ENCODE measurements at places on chromosomes 6 and 20.

GRCh38 chr6:149247385-149247763 is 70.1 kb upstream of the TAB2 start:
- DNase-seq = no peak

- no peak for DNase-seq
Observed at GRCh38 chr6:31734247-31734820, 2.0 kb downstream of the CLIC1 start.

DNA sequence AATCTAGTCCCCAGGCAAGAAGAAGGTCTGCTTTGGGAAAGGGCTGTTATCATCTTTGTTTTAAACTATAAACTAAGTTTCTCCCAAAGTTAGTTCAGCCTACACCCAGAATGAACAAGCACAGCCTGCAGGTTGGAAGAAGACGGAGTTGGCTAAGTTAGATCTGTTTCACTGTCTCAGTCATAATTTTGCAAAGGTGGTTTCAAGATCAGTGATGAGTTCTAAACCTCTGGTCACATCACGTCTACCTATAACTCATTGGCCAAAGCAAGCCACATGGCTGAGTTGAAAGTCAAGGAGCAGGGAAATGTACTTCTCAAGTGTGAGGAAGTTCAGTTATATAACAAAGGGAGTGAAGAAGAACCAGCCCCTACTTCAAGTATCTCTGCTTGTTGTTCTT is 50.5 kb upstream of the ECI2 start:
- DNase-seq = no peak

GRCh38 chr6:138231381-138231886 is 13.1 kb upstream of the PBOV1 start:
- DNase-seq = no peak

DNA sequence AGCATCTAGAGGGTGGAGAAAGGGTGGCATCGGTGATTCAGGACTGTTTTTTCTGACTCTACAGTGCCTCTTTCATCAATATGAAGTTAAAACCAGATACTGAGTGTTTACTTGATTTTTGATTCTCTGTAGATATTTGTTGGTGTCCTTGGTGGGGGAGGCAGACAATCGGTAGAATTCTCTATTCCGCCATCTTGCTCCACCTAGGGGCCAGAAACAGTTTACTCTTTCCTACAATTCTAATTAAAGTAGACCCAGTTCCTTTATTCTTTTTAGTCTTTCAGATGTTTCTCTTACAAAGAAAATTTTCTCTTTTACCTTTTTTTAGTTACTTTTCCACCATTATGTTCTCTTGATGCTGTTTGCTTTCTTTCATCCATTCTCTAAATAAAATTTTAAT is 162.1 kb upstream of the RAB32 start:
- DNase-seq = no peak

DNA sequence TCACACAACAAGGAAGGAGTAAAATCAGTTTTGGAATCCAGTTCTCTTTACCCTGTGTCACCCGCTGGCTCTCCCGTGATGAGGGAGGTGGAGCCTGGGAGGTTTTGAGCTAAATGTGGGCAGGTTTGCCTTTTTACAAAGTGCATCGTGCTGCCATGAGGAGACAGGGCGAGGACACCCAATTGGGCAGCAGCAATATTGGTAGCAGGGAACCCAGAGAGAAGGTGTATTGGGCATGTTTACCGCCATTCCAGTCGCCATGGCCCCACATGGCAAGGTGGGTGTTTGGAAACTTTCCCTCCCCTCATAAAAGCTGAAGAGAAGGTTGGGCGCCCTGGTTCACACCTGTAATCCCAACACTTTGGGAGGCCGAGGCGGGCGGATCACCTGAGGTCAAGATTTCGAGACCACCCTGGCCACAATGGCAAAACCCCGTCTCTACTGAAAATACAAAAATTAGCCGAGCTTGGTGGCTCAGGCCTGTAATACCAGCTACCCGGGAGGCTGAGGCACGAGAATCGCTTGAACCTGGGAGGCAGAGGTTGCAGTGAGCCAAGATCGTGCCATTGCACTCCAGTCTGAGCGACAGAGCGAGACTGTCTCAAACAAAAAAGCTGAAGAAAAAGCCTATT is 3.5 kb upstream of the UBE2V1 start:
- no peak for DNase-seq

GRCh38 chr20:40049854-40050253 is 639.2 kb downstream of the MAFB start:
- DNase-seq = no peak

GRCh38 chr6:159462431-159462830 is 230.6 kb downstream of the SOD2 start:
- DNase-seq = no peak

DNA sequence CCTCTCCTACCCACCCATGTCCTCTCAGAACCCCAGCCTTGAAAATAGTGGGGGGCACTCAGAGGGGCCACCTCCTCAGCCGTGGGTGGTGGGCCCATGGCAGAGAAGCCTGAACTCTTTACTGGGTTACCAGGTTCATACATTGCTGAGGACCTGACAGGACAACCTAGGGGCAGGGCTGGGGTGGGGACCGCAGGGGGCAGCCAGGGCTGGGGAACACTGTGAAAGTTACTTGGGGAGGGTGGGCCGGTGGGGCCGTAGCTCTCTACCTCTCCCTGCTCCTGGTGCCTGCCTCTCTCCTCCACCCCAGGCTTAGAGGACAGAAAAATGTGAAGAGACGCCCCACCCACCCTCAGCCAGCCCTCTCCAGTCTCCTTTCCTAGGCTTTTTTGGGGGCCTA is 15.4 kb downstream of the MDFI start:
- no peak for DNase-seq

Data from NCI-H1694 treated with DMSO at 0.1 percent for 48 hours (cell line).